Brain microvascular endothelial cell (primary cell): ENCODE measurements at places on chromosomes 5 and 9.
A peak's percentile ranks its signal among the peaks of the same experiment; 100 is the strongest.

DNA sequence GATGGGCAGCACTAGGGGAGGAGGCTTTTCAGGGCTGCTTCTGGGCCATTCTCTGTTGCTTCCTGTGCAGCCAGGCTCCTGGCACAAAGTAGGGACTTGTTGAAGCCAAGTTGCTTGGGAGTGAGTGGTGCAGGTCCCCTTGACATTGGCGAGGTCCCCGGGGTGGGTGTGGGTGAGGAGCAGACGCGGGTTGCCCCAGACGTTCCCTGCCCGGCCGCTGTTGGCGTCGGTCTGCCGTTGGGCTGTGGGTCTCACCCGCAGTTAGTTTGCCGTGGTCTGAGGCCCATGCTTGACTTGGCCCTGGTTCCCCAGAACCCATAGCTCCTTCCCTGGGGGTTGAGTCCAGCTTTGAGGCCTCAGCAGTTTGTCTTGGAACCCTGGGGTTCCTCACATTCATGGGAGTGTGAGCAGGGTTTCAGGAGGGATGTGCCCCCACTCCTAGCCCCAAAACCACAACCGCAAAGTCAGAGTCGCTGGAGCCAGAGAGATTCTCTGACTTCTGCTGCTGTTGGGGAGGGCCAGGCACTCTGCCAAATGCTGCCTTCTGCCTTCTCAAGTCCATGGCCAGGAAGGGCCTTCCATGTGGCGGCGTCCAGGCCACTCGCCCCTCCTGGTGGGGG lies 77.5 kb downstream of the RXRA start:
- peak; percentile 52 for DNase-seq

DNA sequence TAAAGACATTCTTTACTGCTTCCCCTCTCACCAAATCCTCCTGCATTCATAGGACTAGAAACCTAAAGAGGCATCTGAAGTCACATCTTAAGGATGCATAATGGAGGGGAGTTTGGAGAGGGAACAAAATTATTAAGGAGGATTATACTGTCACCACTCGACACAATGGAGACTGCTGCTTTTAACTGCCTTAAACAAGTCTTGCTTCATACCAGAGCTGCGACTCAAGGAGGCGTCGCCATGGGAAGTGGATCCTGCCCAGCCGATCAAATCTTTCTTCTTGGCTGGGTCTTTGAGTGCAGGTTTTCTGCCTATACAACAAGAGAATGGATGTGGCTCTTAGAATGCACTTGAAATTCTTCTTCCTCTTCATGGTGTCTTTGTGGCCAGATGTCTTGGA lies 66.7 kb upstream of the FOXE1 start:
- DNase-seq = peak; percentile 18

DNA sequence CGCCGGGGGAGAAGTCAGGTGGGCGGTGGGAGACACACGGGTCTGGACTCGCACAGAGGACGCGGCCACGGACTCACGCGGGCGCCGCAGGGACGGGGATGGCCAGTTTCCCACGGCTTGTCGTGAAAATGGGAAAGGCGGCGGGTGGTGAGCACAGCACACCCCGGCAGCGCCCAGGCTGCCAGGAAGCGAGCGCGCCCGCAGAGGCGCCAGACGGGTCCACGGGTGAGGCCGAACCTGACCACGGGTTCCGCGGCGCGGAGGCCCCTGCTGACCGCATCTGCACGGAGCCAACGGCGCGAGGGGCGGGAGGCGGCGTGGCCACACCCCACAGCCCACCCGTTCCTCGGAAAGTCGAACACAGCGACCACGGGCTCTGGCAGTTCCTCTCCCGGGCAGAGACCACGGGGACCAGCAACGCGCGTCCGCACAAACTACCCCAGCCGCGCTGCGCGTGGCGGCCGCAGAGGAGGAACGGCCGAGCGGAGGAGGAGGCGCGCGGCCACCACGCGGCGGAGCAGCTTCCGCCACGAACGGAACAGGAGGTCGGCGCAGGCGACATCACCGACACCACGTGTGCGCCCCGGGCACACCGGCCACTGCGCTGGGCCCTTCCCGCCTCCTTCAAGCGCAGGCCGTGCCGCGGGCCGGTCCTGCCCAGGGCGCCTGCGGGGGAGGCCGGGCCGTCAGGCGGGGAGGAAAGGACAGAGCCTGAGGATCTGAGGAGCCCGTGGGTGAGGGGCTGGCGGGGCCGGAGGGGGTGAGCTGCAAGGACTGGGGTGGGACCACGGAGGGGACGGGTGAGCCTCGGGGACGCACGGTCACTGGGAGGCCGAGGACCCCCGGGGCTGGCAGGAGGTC lies 5.6 kb downstream of the EXD3 start:
- DNase-seq = no peak

GRCh38 chr5:163789870-163790269 lies 284.5 kb downstream of the MAT2B start:
- DNase-seq = no peak

- peak; percentile 63 for DNase-seq
Observed at GRCh38 chr5:170809551-170809950, 26.0 kb downstream of the GABRP start.

DNA sequence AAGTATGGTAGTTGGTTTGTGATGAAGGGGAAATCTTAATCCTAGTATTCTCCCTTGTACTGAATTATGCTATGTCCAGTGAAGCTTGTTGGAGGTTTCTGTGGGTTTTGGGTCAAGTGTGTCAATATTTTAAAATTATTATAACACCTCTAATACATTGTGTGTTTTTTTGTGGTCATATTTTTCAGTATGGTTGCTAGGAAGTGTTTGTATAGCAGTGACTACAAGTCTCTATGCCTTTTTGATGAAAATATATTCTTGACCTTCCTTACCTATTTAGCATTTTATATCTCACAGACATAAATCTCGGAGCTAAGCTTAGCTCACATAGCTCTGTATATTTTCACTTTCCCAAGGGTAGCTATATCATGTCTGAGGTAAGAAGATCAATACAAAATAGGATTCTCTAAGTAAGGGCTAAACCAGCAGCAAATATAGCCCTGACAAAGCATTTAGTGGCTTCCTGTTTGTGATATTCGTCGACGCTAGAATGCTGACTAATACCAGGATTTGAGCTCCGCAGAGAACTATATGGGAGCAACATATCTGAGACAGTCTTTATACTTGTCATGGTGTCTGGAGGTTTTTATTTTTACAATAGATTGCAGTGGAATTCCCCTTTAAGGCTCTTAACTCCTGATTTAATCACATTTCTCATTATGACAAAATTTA lies 82.3 kb downstream of the MACIR start:
- DNase-seq = peak; percentile 68

GRCh38 chr5:146006470-146007190 lies 70.3 kb downstream of the SH3RF2 start:
- no peak for DNase-seq

DNA sequence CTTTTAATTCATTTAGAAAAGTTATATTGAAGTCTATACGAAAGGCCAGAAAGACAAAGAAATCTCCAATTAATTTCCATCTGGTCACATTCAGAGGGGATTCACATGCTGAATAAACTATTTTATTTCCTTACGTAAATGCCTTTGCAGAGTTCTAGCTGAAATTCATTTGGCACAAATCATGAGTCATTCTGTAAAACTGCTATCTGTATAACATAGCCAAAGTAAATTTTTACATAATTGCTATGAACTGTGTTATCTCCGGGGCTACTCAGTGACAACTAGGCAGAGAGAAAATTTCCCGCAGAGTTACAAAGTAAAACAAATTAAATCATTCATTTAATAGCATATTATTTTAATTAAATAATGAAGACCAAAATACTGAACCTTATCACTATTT lies 463.2 kb upstream of the ADAMTS16 start:
- DNase-seq = no peak

DNA sequence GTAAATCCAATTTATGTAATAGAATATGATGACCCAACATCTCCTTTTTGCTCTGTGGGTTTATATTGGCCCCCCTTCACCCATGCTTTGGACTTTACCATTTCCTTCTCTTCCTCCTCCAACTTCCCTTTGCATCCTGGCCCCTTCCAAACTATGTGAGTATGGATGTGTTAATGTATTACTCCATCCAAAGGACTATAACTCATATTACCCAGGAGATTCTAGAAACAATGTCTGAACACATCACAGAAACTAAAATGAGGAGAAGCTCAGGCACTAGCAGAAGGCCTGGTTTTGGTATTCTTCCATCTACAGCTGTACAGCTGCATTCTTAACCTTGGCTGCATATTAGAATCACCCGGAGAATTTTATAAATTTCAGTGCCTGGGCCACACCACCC lies 110.7 kb downstream of the PDE4D start:
- DNase-seq = no peak

DNA sequence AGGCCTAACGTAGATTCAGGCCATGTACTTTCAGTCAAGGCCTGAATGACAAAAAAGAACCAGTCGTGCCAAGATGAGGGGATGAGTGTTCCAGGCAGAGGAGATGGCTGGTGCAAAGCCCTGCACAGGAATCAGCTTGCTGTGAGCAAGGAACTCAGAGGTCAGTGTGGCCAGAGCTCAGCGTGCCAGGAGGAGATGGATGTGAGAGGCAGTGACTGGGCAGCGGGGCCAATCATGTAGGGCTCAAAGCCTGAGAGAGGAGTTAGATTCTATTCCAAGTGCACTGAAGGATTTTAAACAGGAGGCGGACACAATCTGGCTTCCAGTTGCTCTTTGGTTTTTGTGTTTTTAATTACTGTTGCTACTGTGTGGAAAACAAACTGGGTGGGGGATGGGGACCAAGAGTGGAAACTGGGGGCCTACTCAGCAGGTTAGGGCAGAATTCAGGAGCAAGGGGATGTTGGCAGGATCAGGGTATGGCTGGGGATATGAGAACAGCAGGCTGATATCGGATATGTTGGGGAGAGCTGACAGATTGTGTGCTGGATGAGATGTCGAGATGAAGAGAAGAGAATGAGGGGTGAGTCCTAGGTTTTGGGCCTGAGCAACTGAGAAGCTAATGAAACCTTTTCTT lies 64.3 kb downstream of the ANGPTL2 start:
- DNase-seq = no peak

- DNase-seq = peak; percentile 3
Observed at GRCh38 chr9:100720922-100721321, 143.0 kb downstream of the CAVIN4 start.

DNA sequence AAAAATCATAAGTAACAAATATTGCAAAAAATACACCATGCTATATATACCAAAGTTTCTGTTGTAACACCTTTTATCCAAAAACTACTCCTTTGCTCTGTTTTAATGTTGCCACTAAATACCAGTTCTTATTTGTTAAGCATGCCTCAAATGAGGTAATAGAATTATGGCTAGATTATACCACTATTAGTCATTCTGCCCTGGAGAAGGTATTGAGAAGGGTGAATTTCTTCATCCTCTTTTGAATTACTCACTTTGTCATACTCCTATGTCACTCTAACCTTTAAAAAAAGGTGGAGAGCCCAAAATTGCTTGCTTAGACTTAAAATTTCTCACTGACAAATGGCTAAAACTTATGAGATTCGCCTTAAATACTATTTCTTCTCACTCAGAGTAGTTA lies 750.9 kb downstream of the MAT2B start:
- no peak for DNase-seq

DNA sequence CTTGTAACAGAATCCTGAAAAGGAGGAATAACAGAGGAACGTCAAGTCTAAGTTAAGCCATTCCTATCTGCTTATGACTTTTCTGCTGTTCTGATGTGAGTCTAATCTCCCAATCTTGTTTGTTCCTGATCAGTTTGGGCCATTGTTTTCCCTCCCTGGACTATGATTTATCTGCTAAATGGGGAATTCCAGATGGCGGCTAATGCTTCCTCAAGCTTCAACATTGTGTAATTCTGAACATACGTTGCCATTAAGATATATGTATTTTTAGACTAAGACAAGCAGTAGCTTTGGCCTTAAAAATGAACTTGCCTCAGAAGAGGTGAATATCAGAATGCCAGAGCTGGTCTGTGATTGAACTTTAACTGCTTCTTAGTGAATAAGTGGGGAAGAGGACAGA lies 142.7 kb downstream of the PRKACG start:
- DNase-seq = no peak

- peak; percentile 47 for DNase-seq
Observed at GRCh38 chr5:138352722-138353559, 456 bp downstream of the KDM3B start.

GRCh38 chr9:85742597-85742936 lies 813 bp upstream of the AGTPBP1 start:
- no peak for DNase-seq

DNA sequence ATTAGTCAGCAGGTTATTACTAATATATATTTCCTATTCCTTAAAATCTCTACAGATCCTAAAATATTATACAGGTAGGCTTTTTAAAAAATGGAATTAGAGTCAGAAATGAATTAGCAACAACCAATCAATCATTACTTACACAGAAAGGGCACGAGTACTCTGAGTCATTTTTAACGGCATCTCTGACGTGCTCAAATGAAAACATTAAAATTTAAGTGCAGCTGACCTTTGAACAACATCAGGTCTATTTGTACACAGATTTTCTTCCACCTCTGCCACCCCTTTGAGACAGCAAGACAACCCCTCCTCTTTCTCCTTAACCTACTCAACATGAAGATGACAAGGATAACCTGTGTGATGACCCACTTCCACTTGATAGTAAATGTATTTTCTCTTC lies 19.1 kb downstream of the AUH start:
- DNase-seq = no peak

DNA sequence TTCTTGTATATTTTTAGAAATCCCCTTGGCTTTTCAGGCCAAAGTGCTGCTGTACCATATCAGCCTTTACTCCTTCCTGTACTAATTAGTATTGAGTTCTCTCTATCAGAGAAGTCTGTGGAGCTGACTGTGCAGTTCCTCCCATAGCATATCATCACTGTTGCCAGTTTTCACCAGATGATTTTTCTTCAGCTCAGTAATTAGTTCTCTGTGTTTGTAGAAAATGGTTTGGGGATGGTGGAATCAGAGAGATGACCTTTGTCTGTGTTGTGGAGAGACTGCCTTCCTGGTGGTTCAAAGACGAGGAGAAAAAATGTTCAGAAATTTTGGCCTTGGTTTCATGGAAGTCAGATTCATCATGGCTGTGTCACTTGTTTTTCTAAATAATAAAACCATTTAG lies 227.5 kb upstream of the ACTBL2 start:
- DNase-seq = no peak

GRCh38 chr9:6575324-6576034 lies 70.0 kb downstream of the GLDC start:
- DNase-seq = no peak

DNA sequence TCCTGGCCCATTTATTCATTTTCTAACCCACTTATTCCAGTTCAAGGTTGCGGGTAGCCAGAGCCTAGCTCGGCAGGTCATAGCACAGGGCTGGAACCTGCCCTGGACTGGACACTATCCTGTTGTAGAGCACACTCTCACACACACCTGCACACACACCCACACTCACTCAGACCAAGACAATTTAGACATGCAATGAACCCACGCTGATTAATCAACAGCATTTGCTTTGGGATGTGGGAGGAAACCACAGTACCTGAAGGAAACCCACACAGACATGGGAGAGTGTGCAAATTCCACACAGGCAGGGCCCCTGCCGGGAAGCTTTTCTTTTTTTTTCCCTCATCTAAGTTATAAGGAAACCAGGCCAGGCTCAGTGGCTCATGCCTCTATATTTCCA lies 34.8 kb upstream of the MELK start:
- no peak for DNase-seq

GRCh38 chr9:95574176-95574575 lies 57.4 kb upstream of the PTCH1 start:
- no peak for DNase-seq
